Thymus (tissue), 14 donors: ENCODE measurements at places on chromosomes 12 and 14.

DNA sequence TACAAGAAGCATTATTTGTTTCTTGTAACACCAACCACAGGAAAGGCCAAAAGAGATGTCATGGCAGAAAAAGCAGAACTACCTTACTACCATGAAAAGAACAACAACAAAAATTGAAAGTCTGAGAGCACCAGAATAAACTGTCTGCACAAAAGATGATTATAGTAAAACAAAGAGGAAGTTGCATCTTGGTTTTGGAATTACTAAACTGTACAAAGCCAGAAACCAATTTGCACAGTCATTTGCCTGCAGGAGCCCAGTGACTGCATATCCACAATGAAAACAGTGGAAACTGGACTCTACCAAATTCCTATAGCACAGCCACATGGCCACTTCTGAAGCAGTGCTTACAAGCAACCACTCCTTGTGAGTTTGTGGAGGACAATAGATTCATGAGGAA lies 276.2 kb downstream of the SSPN start:
- no peaks in the 10 kb centered on the region for H3K4me1 ChIP-seq
- peaks cover 21% of the 10 kb centered on the region for H3K36me3 ChIP-seq
- no peaks in the 10 kb centered on the region for H3K27me3 ChIP-seq
- no peak overlapping the region for H3K27ac ChIP-seq

GRCh38 chr12:74259199-74259598 lies 278.4 kb upstream of the ATXN7L3B start:
- DNase-seq: no peak
- H3K36me3 ChIP-seq: no peaks in the 10 kb centered on the region
- H3K27me3 ChIP-seq: no peaks in the 10 kb centered on the region
- no peaks in the 10 kb centered on the region for H3K4me1 ChIP-seq

- H3K4me1 ChIP-seq: no peaks in the 10 kb centered on the region
- H3K4me3 ChIP-seq: no peak overlapping the region
- H3K27me3 ChIP-seq: no peaks in the 10 kb centered on the region
Observed at GRCh38 chr14:103705118-103705503, 10.1 kb downstream of the XRCC3 start.

GRCh38 chr12:107238296-107238695 lies 144.9 kb upstream of the CRY1 start:
- no peaks in the 10 kb centered on the region for H3K4me1 ChIP-seq
- no peak overlapping the region for H3K4me3 ChIP-seq
- no peaks in the 10 kb centered on the region for H3K36me3 ChIP-seq

- no peak overlapping the region for H3K27ac ChIP-seq
- peak; percentile 64 for DNase-seq
Observed at GRCh38 chr12:57214398-57214781, 2.2 kb upstream of the NXPH4 start.

DNA sequence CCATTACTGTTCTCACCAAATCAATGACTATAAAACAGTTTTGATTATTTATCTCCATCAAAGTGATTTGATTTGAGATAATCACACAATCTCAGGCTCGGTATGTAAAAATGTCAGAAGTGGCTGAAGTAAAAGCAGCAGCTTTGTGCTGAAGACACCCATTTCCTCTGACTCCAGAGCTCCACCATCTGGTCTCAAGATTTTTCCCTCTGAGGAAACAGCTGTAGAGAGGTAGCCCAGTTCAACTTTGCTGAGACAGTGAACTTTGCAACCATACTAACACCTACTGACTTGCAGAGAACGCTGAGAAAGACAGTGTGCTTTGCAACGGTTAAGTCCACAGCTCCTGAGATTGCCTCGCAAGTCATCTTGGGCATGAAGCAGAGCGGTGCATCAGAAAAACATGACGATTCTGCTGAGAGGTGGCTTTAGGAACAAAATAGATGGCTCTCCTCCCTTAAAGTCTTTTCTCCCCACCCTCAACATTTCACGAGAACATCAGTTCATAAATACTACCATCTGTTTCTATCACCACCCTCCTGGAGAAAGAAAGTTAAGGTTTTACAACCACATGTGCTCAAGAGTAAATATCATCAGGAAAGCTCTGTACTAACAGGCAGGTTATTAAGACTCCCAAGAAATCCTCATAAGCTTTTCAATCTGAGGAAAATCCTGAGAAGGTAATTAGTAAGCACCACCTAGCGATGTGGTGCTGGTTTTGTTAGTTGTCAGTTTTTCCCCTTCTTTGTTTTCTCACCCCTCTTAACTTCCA lies 34.8 kb downstream of the HIGD1C start:
- no peaks in the 10 kb centered on the region for H3K27me3 ChIP-seq
- H3K27ac ChIP-seq: peak overlapping the region; percentile 66
- DNase-seq: peak; percentile 71
- H3K4me1 ChIP-seq: peaks cover 10% of the 10 kb centered on the region
- peaks cover 58% of the 10 kb centered on the region for H3K36me3 ChIP-seq
- no peak overlapping the region for H3K4me3 ChIP-seq

GRCh38 chr14:57390806-57391516 lies 575 bp downstream of the NAA30 start:
- H3K4me1 ChIP-seq: peaks cover 15% of the 10 kb centered on the region
- peak; percentile 19 for DNase-seq
- H3K27me3 ChIP-seq: no peaks in the 10 kb centered on the region
- H3K4me3 ChIP-seq: peak overlapping the region; percentile 73
- peak overlapping the region; percentile 50 for H3K27ac ChIP-seq
- no peaks in the 10 kb centered on the region for H3K36me3 ChIP-seq
